ENCODE measurements at places on chromosomes 1 and 21.

DNA sequence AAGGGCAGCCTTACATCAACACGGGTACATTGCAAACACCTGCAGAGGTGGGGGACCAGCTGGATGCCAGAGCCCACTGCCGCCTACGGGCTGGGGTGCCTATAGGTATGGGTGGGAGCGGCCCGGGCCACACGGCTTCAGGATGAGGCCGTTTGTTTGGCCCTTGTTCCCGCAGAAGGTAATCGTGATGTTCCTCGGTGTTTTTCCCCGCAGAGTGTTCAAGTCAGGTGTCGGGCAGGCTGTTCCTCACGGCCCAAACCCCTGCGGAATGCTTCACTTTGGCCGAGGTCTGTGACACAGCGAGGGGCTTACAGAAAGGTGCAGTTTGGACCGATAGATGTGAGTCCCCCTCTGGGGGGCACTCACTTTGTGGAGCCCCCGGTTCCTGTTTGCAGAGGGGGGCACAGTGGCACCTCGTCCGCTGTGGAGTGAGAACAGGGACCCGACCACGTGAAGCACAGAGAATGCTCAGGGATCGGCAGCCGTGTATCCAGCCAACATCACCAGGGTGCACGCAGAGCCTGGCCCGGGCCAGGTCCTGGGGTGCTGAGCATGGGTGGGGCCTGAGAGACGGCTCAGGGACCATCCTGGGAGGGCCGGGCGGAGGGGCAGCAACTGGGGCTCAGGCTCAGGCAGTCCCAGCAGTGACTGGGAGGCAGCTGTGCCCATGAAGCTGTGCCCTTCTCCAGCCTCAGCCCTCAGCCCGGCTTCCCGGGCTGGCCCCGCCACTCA is 453 bp upstream of the TTLL10 start:
- no peak for DNase-seq

GRCh38 chr1:26072305-26072704 is 4.9 kb upstream of the TRIM63 start:
- DNase-seq = no peak

- no peak for DNase-seq
Observed at GRCh38 chr1:14298806-14299205, 299.7 kb upstream of the KAZN start.

DNA sequence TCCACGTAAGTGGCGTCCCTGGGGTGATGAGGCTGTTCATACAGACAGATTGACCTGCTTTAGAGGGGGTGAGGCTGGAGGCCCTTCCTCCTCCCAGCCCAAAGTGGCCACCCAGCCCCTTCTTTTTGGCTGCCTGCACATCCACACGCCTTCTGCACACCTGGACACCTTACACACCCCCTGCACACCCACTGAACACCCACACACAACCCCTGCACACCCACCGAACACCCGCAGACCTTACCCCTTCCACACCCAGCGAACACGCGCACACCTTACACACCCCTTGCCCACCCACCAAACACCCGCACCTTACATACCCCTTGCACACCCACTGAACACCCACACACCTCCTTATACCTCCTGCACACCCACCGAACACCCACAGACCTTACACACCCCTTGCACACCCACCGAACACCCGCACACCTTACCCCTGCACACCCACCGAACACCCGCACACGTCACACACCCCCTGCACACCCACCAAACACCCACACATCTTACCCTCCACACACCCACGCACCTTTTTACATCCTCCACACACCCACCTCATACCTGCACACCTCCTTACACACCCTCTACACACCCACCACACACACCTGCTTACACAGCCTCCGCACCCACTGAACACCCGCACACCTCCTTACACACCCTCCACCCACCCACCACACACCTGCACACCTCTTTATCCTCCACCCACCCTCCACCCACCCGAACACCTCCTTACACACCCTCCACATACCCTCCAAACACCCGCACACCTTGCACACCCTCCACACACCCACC is 37.7 kb downstream of the COQ8A start:
- no peak for DNase-seq

- DNase-seq = no peak
Observed at GRCh38 chr1:40081871-40082270, 15.2 kb downstream of the PPT1 start.

DNA sequence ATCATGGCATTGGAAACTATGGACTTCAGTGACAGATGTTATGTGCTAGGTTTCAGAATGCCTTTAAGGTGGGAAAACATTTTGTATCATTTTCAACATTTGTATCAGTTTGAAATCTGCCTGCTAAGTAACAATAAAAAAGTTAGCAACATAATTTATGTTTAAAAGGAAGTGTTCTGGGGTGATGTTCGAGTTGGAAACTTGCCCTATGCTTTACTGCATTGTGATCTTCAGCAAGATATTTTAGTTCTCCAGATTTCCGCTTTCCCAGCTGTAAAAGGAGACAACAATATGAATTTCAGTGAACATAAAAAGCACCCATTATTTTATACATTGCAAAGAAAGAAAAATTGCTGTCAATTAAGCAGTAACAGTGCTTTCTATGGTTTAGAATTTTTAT is 187.4 kb downstream of the DISC1 start:
- no peak for DNase-seq

DNA sequence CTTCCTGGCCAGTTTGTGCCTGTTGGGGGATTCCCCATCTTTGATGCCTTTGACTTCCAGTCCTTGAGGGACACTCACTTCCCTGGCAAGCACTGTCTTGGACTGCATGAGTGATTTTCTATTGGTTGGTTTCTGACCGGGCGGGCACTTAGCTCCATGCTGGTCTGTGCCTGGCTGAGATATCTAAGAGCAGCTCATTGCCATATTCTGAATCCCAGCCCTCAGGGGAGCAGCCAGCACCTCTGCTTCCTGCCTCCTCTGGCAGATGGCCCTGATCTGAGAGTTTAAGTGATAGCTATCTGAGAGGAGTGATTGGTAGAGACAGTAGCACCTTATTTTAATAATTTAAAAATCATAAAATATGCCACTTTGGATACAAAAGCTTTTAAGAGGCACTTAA is 52.5 kb downstream of the DISC1 start:
- DNase-seq = no peak

GRCh38 chr1:27007909-27008582 is 4.6 kb downstream of the TENT5B start:
- DNase-seq = no peak

DNA sequence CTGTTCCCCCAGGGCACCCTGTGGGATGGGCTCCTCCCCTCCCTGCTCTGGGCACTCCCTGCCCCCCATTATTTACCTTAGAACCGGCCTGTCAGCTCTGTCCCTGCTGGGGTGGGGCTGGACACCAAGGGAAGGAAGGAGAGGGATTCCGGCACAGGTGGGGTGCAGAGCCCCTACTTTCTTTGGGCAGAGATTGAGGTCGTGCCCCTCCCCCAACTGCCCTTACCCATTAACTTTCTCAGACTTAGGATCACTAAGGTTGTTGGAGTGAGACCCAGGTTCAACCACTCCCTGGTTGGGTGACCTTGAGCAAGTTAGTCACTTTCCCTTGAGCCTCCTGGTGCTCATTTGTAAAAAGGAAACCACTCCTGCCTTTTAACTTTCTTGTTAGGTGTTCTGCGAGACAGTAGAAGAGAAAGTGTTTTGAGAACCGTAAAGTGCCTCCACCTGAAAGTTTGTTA is 57.0 kb upstream of the SYNC start:
- DNase-seq = no peak

DNA sequence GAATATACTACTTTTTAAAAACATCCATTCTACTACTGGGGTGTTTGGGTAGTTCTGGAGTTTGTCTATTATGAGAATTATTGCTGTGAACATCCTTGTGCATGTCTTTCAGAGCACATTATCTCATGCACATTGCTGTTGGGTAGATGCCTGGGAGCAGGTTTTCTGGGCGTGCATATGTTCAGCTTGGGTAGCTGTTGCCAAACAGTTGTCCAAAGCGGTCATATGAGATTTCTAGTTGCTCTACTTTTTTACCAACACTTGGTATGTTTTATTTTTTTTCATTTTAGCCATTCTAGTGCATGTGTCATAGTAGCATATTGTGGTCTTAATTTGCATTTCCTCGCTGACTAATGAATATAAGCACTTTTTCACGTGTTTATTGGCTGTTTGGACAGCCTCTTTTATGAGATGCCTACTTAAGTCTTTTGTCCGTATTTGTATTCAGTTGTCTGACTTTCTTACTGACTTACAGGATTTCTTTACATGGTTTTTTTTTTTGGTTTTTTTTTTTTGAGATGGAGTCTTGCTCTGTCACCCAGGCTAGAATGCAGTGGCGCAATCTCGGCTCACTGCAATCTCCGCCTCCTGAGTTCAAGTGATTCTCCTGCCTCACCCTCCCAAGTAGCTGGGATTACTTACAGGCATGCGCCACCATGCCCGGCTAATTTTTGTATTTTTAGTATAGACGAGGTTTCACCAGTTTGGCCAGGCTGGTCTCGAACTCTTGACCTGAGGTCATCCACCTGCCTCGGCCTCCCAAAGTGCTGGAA is 18.1 kb downstream of the ZDHHC18 start:
- DNase-seq = no peak

DNA sequence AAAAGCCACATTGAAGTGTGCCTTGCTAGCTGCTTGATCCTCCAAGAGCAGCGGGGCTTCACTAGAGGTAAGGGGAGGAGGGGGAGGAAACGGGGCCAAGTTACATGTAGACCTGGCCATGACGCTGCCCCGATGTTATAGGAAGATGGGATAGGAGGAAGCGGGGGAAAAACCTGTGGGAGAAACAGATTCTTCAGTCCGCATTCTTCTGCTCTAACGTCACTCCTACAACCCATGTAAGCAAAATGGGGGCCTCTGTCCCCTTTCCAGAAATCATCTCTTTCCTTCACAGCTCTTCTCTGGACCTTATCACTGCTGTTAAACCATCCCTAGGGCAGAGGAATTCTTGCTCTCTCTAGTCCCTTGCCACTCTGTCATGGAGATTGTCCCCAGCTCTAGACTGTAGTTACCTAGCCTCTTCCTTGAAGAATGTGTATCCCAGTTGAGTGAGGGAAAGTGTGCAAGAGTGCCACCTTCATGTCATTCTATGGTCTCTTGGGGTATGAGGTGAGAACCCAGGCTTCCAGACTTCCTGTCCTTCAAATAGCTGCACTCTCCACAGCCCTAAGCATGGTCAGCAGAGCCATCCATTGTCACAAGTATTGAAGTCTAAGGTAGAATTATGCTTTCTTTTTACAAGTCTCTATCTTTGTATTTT is 11.4 kb downstream of the PLEKHO1 start:
- DNase-seq = no peak

DNA sequence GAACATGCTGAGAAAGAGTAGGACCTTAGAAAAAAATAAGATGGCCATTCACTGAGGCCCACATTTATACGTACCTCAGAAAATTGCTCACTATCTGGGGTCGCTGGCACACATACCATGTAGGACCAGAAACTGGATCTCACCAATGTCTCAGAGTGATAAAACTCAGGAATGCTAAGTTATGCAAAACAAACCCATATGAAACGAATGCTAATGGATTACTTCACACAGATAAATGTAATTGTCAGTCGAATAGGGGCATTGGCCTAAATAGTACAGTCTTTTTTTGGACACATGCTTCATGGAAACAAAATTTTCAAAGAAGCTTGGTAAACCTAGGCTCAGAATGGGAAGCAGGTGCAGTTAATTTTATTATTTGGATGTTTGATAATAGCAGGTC is 32.6 kb upstream of the RGS2 start:
- no peak for DNase-seq

DNA sequence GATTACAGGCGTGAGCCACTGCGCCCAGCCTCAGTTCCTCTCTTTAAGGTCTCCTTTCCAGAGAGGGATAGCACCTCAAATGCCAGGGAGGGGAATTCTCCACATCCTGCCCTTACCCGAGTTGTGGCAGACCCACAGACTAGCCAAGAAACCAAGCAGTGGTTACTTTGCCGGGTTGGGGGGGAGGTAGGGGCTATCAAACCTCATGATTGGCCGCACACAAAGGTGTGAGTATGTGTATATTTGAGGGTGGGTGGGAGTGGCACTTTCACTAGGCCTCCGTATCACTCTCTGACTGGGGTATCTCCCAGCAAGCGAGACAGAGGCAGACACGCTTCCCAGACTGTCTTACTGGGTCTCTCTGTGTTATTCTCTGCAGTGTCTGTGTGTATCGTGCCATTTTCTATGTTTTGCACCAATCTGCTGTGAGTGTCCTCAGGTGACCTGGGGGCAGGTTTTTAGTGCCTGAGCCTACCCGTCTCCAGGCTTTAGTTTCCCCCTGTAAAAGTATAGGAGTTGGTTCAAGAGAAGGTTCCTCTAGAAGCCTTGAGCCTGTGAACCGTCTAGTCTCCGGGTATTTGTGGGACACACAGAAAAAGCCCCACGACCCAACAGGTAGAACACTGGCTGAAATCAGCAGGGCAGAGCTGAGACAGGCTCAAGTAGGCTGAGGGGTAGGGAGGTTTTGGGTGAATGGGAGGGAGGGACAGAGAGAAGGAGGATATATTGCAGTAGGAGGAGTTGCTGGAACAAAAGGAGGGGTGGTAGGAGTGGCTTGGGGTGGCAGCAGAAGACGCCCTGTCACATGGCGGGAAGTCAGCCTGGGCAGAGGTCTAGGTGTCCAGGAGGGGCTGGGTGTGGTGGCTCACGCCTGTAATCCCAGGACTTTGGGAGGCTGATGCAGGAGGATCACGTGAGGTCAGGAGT is 10.3 kb downstream of the LMNA start:
- no peak for DNase-seq

- DNase-seq = peak; percentile 63
Observed at GRCh38 chr21:32520875-32521735, 64.2 kb downstream of the TCP10L start.

GRCh38 chr1:168469690-168470089 is 74.1 kb downstream of the XCL2 start:
- DNase-seq = no peak

- DNase-seq = no peak
Observed at GRCh38 chr1:193013005-193013404, 46.2 kb downstream of the UCHL5 start.

GRCh38 chr1:211066781-211067384 is 67.1 kb downstream of the KCNH1 start:
- DNase-seq = no peak

GRCh38 chr1:232732344-232732910 is 72.8 kb upstream of the MAP10 start:
- no peak for DNase-seq

GRCh38 chr1:113904293-113904673 is 316 bp downstream of the AP4B1 start:
- peak; percentile 61 for DNase-seq

DNA sequence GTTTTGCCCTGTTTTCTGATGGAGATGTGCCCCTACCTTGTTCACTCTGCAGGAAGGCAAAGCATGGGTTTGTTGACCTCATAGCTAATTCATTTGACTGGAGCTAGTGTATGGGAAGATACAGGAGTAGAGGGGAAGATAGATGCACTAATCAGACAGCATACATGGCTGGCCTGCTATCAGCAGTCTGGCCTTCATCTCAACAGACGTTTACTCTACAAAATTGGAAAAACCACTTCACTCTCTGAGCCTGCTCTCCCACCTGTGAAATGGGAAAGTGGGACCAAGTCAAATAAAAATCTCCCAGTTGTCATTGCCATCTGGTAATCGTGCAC is 235.2 kb upstream of the RAB4A start:
- no peak for DNase-seq

Measured in NCI-H2081 (cell line).